ENCODE measurements at places on chromosomes 2 and 18.

DNA sequence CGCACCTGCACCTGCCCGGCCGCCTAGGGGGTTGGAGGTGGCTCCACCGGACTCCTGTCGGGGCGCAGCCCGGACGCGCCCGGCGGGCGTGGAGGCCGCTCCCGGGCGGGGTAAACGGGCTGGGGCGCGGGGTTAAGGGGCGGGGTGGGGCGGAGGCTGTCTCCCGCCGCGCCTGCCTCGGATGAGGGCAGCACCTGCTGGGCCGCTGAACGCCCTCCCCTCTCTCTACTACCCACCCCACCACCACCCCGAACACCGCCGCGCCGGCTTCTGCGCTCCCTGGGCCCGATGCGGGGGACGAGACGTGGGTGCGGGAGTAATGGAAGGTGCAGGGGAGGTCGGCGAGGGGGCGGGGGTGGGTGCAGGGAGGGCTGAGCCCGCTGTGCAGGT, 224.8 kb upstream of the ID2 start:
- DNase-seq, result peak; percentile 36

DNA sequence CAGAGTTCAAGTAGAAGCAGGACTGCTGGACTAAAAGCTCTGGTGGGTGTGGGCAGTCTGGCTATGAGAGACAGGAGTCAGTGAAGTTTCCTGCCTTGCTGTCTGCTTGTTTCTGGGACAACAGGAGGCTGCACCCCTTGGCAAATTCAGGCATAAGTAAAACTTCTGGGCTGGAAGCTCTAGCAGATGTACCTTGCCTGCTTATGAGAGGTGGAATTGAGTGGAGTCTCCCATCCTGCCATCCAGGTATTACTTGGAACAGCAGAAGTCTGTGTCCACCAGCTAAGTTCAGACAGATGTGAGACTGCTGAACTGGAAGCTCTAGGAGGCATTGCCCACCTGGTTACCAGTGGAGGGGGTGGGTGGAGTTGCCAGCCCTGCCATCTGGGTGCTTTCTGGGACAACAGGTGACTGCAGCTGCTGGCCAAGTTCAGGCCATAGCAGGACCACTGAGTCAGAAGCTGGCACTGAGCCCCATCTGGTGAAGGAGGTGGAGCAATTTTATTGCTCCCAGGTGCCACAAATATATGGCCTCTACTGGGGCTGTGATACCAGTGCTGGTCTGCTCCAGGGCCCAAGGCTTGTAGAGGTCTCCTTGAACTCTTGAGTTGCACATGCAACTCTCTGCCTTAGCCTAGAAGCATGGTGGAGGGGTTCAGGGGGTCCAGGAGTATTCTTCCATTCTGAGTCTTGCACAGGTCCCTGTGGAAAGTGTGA, 199.4 kb upstream of the FN1 start:
- no peak for DNase-seq

DNA sequence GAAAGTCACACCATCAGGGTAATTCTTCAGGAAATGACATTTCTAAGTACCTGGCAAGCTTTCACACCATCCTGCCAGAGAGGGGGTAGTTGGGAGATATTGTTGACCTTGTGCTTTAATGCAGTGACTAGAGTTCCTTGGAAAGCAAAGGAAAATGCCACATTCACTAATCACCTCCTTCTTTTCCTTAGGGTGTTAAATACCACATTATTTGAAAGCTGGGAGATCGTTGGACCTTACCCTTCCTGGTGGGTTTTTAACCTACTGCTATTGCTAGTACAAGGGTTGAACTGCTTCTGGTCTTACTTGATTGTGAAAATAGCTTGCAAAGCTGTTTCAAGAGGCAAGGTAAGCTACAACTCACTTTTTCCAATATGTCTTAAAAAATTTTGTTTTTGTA, 37.0 kb upstream of the NOSTRIN start:
- DNase-seq, result no peak

GRCh38 chr18:58140387-58141325, 96.6 kb downstream of the NEDD4L start:
- DNase-seq, result no peak

DNA sequence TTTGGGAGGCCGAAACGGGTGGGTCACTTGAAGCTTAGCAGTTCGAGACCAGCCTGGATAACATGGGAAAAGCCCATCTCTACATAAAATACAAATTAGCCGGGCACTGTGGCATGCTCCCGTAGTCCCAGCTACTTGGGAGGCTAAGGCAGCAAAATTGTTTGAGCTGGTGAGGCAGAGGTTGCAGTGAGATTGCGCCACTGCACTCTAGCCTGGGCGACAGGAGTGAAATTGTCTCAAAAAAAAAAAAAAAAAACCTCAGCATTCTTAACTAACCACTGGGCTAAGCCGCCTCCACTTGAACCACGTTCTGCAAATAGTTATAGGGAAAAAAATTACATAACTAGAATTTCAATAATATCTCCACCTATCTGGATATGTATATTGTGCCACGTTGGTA, 2.3 kb downstream of the FOXI3 start:
- DNase-seq, result no peak

DNA sequence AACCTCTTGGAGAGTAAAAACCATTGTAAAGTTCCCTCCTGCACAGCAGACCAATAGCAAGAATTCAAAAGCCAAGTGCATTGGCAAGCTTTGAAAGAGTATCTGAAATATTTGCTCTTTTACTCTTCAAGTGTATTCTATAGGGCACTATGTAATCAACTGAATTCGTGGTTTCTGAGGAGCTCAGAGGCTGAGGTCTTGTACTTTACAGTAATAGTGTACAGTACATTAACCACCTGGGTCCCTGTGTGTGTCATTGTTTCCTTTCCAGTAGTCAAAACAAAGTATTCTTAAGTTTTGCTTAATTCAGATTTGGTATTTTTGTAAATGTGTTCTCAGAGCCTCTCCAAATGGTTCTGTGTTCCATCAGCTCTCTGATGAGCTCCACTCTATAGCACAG, 769.7 kb downstream of the LRRTM4 start:
- DNase-seq, result no peak

DNA sequence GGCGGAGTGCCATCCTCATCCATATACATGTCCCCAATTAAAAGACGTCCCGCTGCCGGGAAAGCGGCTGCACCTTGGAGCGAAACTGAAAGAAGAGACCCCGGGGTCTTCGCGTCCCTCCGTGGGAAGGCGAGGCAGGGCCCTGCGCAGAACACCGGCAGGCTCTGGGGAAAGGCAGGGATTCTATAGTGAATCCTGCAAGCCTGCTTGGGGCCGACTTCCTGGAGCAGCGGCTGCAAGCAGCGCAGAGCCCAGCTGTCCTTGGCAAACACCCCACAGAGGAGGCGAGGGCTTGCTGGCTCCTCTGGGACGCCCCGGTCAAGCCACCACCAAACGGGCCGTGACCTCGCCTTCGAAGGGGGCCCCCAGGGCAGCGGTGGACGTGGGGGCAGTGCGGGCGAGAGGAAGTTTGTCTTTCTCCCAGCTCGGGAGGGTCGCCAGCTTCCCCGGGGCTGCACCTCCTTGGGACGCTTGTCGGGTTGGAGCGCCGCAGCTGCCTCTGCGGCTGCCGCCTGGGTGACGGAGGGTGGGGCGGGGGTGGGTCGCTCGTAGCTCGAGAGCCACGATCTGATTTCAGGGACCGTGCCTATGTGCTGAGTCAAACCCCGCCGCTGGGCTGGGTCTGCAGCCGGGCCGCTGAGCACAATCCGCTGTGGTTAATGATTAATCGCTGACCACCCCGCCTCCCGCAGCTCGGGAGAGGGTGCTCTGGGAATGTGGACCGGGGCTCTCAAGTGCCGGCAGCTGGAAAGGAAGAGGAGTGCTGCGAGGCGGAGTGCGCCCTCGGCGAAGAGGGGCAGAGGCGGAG, 486 bp upstream of the GPR39 start:
- DNase-seq, result no peak

GRCh38 chr2:15367205-15367604, 193.9 kb downstream of the NBAS start:
- no peak for DNase-seq

GRCh38 chr2:60544062-60544461, 9.4 kb downstream of the BCL11A start:
- DNase-seq, result no peak

- no peak for DNase-seq
Observed at GRCh38 chr2:42890791-42891355, 98.5 kb upstream of the HAAO start.

DNA sequence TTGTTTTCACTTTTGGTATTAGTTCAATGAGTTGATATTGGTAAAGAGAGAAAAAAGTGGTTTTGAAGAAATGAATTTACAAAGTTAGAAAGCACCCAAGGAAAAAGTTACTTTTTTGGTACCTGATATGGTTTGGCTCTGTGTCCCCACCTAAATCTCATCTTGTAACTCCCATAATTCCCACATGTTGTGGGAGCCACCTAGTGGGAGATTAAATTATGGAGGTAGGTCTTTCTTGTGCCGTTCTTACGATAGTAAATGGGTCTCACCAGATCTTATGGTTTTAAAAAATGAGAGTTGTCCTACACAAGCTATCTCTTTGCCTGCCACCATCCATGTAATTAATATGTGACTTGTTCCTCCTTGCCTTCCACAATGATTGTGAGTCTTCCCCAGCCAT, 965.6 kb upstream of the NRXN1 start:
- DNase-seq, result no peak

GRCh38 chr2:195648787-195649186, 8.2 kb upstream of the SLC39A10 start:
- DNase-seq, result no peak

GRCh38 chr18:12554796-12555388, 103.0 kb downstream of the SPIRE1 start:
- DNase-seq, result no peak

DNA sequence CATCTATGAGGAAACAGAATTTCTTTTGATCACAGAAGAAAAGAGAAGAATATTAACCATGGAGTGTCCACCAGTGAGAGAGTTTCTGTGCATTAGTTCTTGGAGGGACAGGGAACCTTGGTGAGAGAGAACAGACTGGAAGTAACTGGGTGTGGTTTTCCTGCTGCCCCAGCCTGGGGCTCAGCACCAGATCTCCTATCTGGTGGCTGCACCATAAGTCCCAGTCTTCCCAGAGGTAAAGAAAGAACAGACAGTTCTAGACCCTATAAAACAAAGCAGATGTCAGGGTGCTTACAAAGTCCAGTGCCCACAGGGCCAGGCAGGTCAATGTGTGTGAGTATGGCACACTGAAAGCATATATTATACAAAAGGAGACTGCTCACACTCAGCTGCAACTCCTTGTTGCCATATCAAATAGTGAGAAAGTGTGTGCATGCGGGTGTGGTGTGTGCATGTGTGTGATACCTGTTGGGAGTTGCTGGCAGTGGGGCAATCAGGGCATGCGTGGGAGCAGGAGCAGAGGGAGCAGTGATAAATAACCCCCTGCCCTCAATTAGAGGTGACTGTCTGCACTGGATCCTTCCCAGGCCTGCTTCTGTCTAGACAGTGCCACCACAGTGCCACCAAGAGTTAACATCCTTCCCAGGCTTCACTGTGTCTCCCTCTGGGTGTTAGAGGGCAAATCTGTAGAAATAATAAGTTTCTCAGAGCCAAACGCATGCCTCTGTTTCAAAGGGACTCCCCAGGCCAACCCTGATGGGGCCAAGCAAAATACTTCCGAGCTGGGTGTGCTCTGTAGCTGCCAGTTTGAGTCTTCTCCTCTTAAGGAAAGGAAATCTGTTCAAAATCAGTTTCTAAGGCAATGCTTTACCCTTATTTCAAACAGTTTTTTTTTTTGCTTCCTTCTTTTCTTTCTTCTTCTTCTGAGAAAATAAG, 45.7 kb downstream of the RDH14 start:
- no peak for DNase-seq

DNA sequence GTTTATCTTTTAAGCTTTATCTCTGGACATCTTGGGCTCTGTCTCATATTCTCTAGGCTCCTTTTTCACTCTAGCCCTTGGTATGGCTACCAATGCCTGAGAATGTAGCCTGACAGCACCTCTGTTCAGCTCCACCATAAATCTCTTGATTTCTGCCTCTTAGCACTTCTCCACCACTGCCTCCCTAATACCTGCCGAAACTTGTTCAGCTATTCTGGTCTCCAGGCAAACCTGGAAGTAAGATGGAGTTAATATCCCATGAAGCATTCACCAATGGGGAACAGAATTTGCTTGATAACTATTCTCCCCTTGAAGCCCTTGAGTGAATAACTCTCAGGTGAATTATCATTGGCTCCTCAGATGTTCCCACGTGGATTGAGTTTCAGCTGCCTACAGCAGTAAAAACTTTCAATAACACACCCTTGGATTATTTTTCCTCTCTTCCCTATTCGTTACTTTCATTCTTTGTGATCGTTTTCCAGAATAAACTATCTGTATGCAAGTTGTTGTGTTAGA, 145.6 kb downstream of the EVA1A start:
- no peak for DNase-seq

- no peak for DNase-seq
Observed at GRCh38 chr2:77604953-77605929, 83.1 kb upstream of the LRRTM4 start.

- no peak for DNase-seq
Observed at GRCh38 chr18:48979944-48980890, 29.5 kb upstream of the SMAD7 start.

DNA sequence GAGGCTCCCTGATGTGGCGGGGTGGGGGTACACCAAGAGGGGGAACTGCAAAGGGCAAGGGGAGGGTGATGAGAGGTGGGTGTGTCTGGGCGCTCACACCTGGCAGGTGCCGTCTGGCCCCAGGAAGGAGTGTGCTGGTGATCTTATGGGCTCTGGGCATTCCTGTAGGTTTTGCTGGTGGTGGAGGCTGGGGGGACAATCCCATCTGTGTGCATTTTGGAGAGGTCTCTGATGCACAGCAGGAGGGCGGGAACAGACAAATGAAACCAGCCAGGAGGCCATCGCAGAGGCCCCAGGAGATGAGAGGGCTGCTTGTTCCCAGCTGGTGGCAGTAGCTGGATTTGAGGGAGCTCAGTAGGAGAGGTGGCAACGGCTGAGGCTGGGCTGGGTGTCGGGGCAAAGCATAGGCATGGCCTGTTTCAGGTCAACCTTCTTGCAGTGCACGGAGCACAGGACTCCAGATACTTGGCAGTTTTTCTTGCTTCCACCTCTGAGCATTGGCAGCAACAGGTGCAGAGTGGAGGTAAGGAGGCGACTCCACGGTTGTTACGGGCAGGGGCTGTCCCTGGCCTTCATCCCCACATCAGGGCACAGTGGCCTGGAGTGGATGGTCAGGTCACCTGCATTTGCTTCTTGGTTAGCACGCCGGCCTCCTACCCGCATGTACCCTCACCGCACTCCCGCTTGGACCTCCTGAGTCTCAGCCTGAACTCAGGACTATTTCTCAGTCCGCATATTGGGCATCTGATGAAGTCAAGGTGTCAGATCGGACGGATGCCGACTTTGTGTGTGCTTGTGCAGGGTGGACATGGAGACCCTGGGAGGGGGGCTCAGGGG, 194.2 kb upstream of the HDAC4 start:
- no peak for DNase-seq

DNA sequence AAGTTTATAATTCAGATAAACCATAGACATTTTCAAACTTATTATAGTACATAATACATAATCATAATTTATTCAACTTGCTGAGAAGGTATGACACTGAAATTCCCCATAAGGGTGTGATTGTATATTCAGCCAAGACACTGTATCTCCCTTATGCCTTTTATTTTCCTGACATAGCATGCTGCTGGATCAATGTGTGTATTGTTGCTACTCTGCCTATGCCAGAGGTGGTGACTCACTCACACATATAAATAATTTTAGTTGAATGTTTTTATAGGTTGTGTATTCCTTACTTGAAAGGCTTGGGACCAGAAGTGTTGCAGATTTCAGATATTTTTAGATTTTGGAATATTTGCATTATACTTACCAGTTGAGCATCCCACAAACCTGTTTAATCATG, 86.8 kb downstream of the VRK2 start:
- DNase-seq, result no peak

GRCh38 chr2:64018701-64019082, 536 bp downstream of the VPS54 start:
- DNase-seq, result no peak
